ENCODE measurements at places on chromosomes 13 and 19. TPM values are rescaled to one million over a fixed set of nuclear protein-coding genes. Genes with fewer than 3 reads are reported as not detected.

Gene PLPPR3
- 0.09 TPM for total RNA-seq

Gene SLC39A3
- total RNA-seq = 33.2 TPM

Gene SH2D3A
- not detected for total RNA-seq

Gene LHB
- not detected for total RNA-seq

Gene IGFL3
- not detected for total RNA-seq

Gene CBLC
- not detected for total RNA-seq

Gene PSG5
- not detected for total RNA-seq

Gene CEACAM20
- not detected for total RNA-seq

Gene FLT3LG
- total RNA-seq = 3.3 TPM

Gene C2CD4C
- total RNA-seq = 0.26 TPM

Gene GRIN2D
- 5.0 TPM for total RNA-seq

Gene NCLN
- total RNA-seq = 58.3 TPM

Gene HSH2D
- total RNA-seq = not detected

Gene TLE2
- total RNA-seq = 13.1 TPM

Gene CYP4F3
- total RNA-seq = not detected

Gene MATK
- not detected for total RNA-seq

Gene USHBP1
- total RNA-seq = not detected

Gene RAP2A
- total RNA-seq = 43.9 TPM

Gene WDR62
- 0.09 TPM for total RNA-seq

Gene CGB5
- not detected for total RNA-seq

Gene LRRC4B
- total RNA-seq = 0.35 TPM

Gene CABP5
- not detected for total RNA-seq

Gene LILRA2
- not detected for total RNA-seq

Gene ZNF155
- total RNA-seq = 5.0 TPM

Gene TMPRSS9
- total RNA-seq = not detected

Gene KLK4
- not detected for total RNA-seq
